ENCODE measurements at places on chromosomes 2 and 18.

GRCh38 chr2:114442510-114442909 lies at the start of gene DPP10:
TSS of gene DPP10 (plus strand) at chr2:114442641.
- no peak for DNase-seq

DNA sequence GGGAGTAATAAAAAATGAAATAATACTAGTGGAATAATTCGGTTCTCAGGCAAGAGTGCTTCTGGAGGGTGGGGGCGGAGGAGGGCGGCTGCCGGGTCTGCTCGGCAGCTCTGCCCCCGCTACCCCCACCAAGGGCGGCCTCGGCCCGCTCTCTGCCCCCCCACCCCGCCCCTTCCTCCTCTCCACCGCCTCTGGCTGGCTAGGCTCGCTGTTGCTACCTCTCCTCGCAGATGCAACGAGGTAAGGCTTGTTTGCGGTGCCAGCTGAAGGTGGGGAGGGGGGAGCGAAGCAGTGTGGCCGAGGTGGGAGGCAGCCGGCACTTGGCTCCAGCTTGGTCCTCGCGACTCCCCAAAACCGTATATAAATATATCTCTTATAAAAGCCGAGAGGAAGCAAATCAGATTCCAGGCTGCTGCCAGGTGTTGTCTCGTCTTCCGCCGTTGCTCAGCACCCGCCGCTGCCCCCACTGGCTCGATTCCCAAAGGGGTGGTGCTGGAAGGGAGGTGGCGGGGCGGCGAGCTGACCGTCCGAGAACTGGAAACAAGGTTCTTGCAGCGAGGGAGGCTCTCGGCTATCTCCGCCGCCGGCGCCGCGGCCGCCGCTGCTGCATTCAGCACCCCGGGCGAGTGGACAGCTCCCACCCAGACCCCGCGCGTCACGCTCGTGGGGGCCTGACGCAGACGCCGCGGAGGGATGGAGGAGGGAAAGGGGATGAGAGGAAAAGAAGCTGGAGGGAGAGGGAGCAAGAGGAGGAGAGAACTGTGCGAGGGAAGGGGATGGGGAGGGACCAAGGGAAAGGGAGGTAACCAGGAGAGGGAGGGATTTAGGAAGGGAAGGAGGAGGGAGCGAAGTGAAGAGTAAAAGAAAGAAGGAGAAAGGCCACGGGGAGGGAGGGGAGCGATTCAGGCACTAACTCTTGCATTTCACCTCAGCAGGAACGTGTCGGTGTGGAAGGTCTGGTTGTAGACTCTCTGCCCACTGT lies at the start of gene MARCHF4:
TSS of gene MARCHF4 (minus strand) at position 763 of the 982 bp plus-strand sequence. CDS start 2,223 bp downstream, outside the sequence.
- peak; percentile 17 for DNase-seq

- no peak for DNase-seq
Measured at GRCh38 chr2:16396171-16396570, 269.5 kb downstream of the CYRIA start.

GRCh38 chr2:168974428-168974827 lies 56.7 kb downstream of the ABCB11 start:
- no peak for DNase-seq

DNA sequence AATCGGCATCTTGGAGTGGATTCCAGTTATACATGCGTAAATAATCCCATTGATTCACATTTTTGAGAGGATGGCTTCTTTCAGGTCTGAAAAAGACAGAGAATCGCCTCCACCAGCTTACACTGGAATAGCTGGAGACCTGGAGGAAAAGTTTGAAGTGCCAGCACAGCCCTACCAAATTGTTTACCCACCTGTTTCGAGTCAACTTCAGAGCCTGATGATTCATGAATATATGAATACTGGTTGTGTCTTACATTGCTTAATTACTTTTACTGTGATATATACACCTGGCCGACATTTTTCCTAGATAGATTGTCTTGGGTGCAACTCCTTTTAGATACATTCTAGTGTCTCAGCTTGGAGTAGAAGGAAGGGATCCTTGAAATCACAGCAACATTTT lies 335 bp upstream of the NCKAP5 start:
- no peak for DNase-seq

- DNase-seq, result no peak
Measured at GRCh38 chr2:3398857-3399256, 19.4 kb downstream of the TRAPPC12 start.

All from GM19239 (cell line).